ENCODE measurements at places on chromosomes 11 and 22. TPM values are rescaled to one million over a fixed set of nuclear protein-coding genes. Genes with fewer than 3 reads are reported as not detected.

- no peak for DNase-seq
Observed at GRCh38 chr11:134731213-134731961, 319.3 kb upstream of the B3GAT1 start.

DNA sequence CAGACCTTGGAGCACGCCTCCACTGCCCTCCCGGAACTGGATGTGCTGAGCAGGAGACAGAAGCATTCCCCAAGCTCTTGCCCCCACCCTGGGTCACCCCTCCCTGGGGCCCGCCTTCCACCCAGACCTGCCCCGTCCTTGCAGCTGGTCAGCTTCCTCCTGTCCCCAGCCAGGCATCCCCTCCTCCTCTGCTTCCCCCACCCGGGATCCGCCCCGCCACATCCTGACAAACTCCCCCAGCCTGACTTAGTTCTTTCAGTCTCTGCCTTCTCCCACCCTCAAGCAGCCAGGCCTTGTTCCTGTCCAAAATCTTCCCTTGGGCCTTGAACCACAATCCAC lies 1.1 kb upstream of the PLXNB2 start:
- peak; percentile 40 for DNase-seq

GRCh38 chr11:45724153-45724552 lies 58.7 kb upstream of the CHST1 start:
- DNase-seq, result no peak

DNA sequence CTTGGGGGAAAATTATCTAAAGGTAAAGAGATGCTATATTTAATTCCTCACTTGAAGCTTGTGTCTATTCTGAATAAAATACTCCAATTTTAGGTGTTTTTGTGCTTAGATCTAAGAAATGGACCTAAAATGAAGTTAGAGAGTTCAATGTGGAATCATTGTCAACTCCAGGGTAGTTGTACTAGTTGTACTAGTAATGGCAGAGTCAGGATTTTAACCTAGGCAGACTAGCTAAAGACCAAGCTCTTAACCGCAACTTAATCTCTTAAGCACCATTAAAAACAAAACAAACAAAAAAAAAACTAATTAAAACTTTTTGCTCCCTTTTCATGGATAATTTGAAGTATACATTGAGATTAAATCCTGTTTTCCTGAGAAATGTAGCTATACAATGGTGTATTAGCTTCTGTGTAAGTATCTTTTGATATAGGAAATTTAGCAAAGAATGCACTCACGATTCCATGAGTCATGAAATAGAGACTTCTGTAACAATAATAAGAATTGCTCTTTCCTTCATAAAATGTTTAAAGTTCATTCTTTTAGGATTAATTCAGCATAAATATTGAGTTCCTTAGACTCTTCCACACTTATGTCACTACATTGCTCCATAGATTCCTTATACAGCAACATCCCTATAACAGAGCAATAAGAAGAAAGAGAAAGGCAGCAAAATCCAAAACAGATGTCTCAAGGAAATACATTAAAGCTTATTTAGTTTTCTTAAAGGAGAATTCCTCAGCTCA lies 26.5 kb upstream of the SOX6 start:
- DNase-seq, result no peak

The APOBEC3H gene
- total RNA-seq, result not detected

DNA sequence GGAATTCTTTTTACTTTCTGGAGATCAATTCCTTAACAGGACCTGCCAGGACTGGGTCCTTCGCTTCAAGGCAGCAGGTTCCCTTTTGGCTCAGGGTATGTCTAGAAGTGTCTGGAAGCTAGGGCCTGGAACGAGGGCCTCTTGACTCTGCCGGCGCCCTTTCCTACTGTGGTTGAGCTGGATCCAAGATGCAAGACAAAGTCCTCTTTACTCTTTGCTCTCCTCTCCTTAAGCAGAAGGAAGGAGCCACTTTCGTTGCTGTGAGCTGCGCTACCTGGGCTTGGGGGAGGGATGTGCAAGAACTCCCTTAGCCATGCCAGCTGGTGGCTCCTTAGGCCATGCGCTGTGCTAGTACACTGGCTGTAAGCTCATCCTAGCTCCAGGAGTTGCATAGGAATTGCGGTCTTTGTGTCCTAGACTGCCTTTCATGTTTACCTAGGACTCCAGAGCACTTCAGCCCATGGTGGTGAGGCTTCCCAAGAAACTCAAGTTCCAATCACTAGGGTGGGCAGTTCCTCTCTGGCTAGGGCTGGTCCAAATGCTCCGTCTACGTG lies 18.1 kb downstream of the GLB1L2 start:
- DNase-seq, result no peak

GRCh38 chr11:78420255-78420764 lies 2.7 kb upstream of the GAB2 start:
- DNase-seq, result peak; percentile 89

GRCh38 chr11:108880510-108880909 lies 215.6 kb downstream of the DDX10 start:
- DNase-seq, result peak; percentile 81

DNA sequence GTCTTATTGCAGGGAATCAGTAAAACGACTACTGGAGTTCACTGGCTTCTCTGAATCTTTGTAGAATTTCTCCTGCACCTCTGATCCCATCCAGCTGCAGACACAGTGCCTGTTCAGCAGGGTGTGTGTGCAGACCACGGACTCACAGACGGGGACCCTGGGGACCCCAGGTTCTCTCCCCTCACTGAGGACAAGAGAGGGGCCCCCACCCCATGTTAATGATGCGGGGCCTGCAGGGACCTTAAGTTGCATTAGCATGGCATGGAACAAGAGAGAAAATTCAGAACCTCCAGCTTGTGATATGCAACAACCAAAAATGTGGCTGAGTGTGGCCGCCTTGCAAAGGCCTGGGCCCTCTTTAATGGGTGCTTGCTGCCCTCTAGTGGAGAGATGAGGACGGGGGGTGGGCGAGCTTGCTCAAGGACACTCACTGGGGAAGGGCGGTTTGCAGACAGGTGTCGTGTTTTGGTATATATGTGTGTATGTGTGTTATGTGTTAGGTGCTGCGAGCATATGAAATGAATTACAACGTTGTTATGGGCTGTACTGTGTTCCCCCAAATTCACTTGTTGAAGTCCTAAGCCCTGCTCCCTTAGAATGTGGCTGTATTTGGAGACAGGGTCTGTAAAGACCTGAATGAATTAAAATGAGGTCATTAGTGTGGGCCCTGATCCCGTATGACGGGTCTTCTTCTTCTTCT lies 84.4 kb upstream of the SEPTIN5 start:
- DNase-seq, result peak; percentile 93

GRCh38 chr11:45798793-45799441 lies 6.0 kb upstream of the SLC35C1 start:
- no peak for DNase-seq

- no peak for DNase-seq
Observed at GRCh38 chr22:23840026-23840425, 1.2 kb upstream of the DERL3 start.

The PNPLA3 gene
- total RNA-seq, result 2.7 TPM

DNA sequence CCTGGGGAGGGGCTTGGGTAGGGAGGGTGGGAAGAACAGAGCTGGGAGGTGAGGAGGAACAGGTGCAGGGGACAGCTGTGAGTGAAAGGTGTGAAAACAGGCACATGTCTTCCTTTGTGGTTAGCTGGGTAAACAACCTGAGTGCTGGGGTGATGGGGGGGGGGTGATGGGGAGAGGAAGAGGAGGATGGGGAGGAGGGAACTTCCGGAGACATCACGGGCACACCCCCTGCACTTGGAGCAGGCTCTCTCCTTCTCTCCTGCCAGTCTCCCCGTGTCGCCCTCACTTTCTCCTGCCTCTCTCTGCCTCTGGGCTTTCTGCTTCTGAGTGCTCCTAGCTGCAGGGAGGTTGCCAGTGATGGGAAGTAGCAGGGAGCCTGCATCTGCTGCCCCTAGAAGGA lies 8.8 kb downstream of the CXCR5 start:
- no peak for DNase-seq

DNA sequence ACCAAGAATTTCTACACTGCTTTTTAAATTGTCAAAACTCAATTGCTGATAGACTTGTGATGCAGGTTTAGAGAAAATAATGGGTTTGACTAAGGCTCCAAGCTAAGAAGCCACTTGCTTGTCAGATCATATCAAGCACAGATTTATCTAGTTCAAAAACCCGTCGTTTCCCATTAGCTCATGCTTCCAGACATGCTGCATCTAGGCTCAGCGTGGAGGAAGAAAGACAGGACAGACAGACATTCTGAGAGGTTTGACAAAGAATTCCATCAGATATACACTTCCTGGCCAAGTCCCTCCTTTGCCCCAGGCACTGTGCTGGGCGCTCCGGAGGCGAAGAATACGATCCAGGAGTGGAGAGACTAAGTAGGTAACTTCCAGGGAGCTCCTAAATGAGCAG lies 76.8 kb downstream of the KCNC1 start:
- no peak for DNase-seq

DNA sequence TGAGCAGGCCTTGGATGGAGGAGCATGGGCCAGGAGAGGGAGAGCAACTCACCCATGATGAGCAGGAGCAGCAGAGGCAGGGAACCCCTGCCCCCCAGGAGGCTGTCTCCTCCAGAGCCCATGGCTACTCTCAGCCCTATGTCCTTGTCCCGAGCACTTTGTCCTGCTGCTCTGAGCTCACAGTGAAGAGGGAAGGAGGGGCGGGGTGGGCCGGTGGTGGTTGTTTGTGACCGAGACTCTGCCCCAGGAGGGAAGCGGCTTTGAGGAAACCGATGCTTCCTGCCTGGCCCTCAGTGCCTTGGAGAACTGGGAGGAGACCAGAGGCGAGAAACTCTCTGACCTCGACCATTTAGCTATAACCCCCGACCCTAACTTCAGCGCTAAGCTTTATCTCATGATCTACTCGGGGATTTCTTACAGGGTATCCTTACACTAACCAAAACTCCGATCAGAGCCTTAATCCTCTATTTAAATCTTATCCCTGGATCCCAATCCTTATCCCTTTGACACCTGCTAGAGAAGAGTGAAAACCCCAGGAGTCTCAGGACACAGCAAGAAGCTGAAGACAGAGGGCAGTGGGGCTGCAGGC lies at the start of gene ROBO4:
ROBO4 (minus strand) TSS at position 192 of the 589 bp plus-strand sequence; CDS start at position 122, 70 bp downstream.
- DNase-seq, result peak; percentile 84

DNA sequence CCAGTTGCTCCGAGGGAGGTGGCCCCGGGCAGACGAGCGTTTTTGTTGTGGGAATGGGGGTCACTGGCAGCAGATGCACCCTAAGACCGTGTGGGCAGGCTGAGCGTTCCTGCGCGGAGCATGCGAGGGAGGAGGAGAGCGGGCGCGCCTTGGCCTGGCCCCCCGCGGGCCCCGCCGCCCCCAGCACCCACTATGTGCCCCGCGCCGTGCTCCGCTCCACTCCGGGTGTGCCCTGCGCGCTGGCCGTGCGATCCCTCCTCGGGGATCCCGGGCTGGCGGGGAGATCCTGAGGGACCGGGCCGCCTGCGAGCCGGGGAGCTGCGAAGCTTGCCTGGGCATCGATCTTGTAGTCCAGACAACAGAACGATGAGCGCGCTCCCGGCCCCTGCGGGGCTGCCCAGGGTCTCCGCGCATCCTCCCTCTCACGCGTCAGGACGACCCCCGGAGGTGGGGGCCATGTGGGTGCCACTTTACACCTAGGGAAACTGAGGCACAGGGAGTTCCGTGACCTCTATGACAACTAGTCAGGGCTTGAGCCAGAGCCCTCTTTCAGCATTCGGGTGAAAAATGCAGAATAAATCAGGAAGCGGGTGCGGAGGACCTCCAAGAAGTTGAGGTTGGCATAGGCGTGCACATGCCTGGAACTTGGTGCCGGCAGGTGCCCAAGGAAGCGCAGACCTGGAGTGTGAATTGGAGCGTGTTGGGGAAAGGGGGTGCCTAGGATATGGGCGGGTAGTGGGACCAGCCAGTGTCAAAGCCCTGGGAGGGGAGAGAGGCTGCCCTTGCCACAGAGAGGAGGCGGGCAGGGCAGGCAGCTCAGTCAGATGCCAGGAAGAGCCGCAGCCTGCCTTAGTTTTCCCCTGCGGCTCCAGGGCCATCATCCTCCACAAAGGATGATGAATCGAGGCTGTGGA lies 1.3 kb upstream of the KMT5B start:
- no peak for DNase-seq

The DSCAML1 gene
- under 0.01 TPM for total RNA-seq

DNA sequence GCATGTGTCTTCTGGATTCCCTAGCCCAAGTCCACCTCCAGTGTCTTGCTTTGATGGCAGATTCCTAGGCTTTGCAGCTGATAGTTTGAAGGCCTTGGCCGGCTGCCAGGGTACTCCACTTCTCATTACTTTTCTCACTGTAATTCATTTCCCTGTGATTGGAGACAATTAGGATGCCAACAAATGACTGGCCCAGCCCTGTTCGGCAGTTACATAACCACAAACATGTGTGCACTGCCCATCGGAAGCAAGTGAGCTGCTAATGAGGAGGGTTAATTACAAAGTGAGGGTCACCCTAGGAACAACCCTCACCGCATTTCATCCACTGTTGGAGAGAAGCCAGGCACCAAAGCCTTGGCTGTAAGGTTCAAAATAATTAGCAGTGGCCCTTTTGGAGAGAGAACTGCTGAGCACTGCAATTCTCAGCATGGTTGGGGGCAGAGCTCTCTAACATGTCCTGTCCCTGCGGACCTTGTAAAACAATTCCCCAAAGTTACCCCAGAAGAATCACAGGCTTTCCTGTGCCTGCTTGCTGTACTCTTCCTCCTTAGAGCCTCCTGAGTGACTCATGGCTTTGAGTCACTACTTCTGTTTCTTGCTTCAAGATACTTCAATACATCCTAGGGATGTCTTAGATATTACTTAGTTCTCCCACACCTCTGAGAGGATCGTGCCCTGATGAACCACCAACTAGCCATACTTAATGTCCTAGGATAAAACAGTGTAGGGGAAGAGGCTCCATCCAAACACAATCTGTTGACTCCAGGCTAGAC lies 109.7 kb upstream of the GALNT18 start:
- peak; percentile 15 for DNase-seq

The CD3G gene
- not detected for total RNA-seq

DNA sequence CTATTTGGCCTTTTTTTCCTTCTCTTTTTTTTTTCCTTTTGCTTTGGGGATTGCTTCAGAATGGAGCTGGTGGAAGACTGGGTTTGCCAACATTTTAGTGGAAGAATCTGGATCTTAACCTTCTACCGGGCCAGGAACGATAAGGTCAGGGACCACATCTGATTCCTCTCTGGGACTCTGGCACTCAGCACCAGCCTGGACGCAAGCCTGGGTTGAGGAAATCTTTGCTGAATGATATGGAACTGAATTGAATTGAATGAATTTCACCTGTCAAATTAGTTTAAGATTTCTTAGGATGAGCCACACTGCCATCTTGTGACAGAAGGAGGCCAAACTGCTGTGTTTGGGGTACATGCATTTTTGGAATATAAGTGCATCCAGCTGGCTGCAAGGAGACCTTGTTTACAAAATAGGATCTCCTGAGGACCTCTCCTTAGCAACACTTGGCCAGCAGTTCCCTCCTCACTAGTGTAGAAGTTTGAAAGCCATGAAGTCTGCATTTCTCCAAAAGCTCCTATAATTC lies 30.4 kb downstream of the TPBGL start:
- DNase-seq, result peak; percentile 26

The OR51B2 gene
- not detected for total RNA-seq

GRCh38 chr11:43797337-43797736 lies 83.3 kb upstream of the ALKBH3 start:
- DNase-seq, result no peak

- DNase-seq, result no peak
Observed at GRCh38 chr11:118343981-118344515, at the start of gene CD3G. TSS of gene CD3G (plus strand) at chr11:118344344. CDS start at chr11:118344424, 80 bp downstream.

The MMP10 gene
- total RNA-seq, result 7.3 TPM

The LRRN4CL gene
- 0.51 TPM for total RNA-seq
